Neural crest cell (in vitro differentiated cells): ENCODE measurements at places on chromosomes 1 and 21. TPM values are rescaled to one million over a fixed set of nuclear protein-coding genes. Genes with fewer than 3 reads are reported as not detected.

Gene CRYAA
- total RNA-seq, result not detected in 2 replicates

Gene FALEC
- total RNA-seq, result 1.2 and 1.3 TPM in 2 replicates

Gene DMRTA2
- 0.18 TPM in 1 of 2 replicates, not detected in the other for total RNA-seq

Gene PLK3
- total RNA-seq, result 15.3 and 15.7 TPM in 2 replicates

Gene MYBPH
- not detected in 2 replicates for total RNA-seq

Gene FCER1A
- total RNA-seq, result not detected in 2 replicates

Gene LCE1B
- total RNA-seq, result not detected in 2 replicates

Gene SHISAL2A
- total RNA-seq, result 0.65 TPM in 1 of 2 replicates, not detected in the other

Gene LRRC39
- 1.3 and 1.4 TPM in 2 replicates for total RNA-seq

Gene OR2L2
- total RNA-seq, result 0.09 TPM in 2 replicates

Gene BACE2
- total RNA-seq, result 16.9 and 17.4 TPM in 2 replicates

Gene PPIAL4G
- 0.09 TPM in 1 of 2 replicates, not detected in the other for total RNA-seq

Gene KISS1
- total RNA-seq, result not detected in 2 replicates

Gene CELA3A
- total RNA-seq, result not detected in 2 replicates

Gene FCMR
- total RNA-seq, result not detected in 2 replicates

Gene OVAAL
- total RNA-seq, result not detected in 2 replicates

Gene BRINP2
- total RNA-seq, result 1.3 and 1.4 TPM in 2 replicates

Gene IFI44L
- 0.05 TPM in 1 of 2 replicates, not detected in the other for total RNA-seq

Gene ELAVL4
- total RNA-seq, result 0.77 and 1.7 TPM in 2 replicates

Gene TAS1R1
- total RNA-seq, result not detected in 2 replicates

Gene OR2T29
- total RNA-seq, result not detected in 2 replicates

Gene PTPN22
- total RNA-seq, result not detected in 2 replicates

Gene SLC45A1
- 2.5 TPM in 2 replicates for total RNA-seq

Gene AMY2A
- total RNA-seq, result not detected in 2 replicates
